Gastroesophageal sphincter (tissue), 4 donors: ENCODE measurements at places on chromosomes 13 and 19. TPM values are rescaled to one million over a fixed set of nuclear protein-coding genes. Genes with fewer than 3 reads are reported as not detected.

GRCh38 chr13:112675366-112675756, 14.5 kb upstream of the ATP11A start:
- no peak for ATAC-seq

DNA sequence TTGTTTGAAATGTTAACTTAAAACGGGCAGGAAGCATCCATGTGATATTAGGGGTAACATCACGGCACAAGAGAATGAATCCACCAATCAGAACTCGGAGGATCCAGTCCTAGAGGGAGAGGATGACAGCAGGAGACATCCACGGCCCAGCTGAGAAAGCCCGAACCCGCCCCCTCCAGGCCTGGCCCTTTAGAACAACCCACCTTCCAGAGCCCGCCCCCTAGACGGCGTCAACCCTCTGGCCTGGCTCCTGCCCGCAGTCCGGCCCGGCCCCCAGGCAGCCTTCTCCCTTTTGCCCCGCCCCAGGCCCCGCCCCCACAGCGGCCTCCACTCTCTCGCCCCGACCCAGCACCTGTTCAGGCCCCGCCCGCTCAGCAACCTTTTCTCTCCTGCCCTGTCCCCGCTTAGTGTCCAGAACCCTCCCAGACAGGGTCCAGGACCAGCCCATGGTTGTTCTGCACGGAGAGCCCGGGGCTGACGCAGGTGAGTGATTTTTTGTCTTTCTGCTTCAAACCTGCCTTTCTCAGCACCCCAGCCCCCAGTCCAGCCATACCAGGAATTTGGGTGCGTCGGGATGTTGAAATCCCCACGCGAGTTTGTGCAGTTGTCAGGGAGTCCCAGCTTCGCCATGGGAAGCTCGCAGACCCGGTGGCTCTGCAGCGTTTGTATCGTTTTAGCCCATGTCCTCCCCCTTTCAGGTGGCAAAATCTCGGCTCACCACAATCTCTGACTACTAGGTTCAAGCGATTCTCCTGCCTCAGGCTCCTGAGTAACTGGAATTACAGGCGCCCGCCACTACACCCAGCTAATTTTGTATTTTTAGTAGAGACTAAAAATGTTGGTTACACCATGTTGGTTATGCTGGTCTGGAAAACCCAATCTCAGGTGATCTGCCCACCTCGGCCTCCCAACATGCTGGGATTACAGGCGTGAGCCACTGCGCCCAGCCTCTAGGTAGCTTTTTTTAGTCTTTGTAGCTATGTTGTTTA, 16.1 kb downstream of the ZNF816 start:
- peak; percentile 59 for ATAC-seq

DNA sequence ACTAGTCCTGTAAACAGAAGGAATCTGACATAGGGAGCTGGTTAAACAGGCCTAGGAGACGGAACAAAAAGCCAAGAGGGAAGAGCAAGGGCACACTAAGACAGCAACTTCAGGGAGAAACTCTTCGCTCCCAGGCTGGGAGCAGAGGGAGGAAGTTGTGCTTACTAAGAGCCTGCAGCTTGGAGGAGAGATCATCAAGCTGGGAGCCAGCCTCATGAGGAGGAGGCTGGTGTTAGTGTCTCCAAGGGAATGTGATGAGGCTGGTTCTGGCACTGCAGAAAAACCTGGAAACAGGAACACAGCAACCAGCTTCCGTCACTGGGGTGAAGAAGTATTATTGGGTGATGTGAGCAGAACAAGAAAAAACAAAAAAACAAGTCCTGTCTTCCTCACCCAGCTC, 1027.3 kb downstream of the UQCRFS1 start:
- ATAC-seq, result no peak

- no peak for ATAC-seq
Measured at GRCh38 chr19:15109768-15110417, 2.7 kb downstream of the SYDE1 start.

ELSPBP1 gene
- not detected for total RNA-seq

DNA sequence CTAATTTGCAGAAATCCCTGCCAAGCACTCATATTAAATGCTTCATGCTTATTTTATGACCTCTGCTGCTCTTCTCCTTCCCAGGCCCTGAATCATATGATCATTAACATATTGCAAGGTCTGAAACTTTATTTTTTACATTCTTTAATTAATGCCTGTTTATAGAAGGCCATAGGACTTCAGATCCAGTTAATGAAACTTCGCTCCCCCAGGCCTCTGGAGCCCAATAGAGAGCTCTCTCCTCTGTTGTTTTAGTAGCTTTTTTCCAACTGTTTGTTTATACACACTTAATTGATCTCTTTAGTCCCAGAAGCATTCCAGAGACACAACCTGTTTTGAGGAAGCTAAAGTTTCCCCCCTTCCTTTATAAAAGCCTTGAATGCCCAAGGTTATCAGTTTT, 68.3 kb downstream of the DACH1 start:
- no peak for ATAC-seq
